ENCODE measurements at places on chromosomes 6 and 20.

- DNase-seq = no peak
Measured at GRCh38 chr20:42336576-42336975, 718.4 kb upstream of the CHD6 start.

GRCh38 chr20:33825340-33826269, 14.5 kb downstream of the CHMP4B start:
- DNase-seq = no peak

DNA sequence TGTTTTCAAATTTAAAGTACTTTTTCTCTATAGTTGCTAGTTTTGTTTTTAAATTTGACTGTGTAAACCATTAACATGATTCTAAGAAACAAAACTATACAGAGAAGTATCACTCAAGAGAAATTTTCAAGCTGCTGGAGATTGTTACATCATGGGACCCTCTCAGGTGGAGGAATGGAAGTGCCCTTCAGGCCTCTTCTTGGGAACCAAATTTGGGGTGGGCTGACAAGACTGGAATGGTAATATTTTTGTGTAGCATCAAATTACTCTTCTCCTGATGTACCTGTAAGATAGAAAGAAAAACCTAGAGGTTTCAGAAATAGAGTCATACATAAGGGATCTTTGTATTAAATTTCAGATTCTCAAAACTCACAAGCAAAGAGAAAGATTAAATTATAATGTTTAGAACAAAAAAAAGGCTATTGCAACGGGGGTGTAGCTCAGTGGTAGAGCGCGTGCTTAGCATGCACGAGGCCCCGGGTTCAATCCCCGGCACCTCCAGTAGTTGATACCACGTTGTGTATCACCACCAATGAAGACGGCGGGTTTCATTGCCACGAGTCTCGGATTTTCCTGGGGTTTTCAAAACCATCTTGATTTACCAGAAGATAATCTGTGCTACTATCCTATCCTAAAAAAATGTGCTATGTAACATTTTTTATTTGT, 193.7 kb downstream of the GPX5 start:
- DNase-seq = no peak

DNA sequence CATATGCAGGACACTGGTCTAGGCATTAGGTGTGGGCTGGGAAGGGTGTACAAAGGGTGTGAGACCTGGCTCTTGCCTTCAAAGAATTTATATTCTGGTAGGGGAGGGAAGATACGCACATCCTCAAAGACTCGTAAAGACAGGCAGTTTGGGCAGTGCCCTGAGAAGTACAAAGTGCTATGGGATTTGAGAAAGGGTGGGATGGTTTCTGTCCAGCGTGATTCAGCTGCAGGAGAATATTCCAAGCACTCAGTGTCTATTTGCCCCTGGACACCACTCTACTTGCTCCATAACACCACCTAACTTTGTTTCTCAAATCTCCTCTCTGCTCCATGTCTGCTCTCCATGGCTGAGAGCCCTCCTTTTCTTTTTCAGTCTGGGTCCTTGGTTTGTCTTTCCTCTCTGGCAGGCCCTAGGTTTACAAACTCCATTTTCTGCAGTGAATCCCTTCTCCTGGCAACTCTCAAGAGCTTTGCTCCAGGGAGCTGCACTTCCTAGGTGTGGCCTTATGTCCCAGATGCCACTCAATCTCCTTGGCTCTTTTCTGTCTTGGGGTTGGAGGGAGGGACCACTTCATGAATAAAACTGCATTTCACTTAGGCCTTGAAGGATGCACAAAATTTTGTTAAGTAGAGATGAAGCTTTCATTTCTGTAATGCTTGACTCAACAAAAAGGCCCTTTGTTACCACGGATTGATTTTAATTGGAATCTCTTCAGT, 310.4 kb downstream of the CLIC5 start:
- DNase-seq = no peak

GRCh38 chr6:126048635-126049034, 62.3 kb downstream of the TRMT11 start:
- DNase-seq = no peak

GRCh38 chr20:25032478-25033264, 25.3 kb downstream of the ACSS1 start:
- no peak for DNase-seq

DNA sequence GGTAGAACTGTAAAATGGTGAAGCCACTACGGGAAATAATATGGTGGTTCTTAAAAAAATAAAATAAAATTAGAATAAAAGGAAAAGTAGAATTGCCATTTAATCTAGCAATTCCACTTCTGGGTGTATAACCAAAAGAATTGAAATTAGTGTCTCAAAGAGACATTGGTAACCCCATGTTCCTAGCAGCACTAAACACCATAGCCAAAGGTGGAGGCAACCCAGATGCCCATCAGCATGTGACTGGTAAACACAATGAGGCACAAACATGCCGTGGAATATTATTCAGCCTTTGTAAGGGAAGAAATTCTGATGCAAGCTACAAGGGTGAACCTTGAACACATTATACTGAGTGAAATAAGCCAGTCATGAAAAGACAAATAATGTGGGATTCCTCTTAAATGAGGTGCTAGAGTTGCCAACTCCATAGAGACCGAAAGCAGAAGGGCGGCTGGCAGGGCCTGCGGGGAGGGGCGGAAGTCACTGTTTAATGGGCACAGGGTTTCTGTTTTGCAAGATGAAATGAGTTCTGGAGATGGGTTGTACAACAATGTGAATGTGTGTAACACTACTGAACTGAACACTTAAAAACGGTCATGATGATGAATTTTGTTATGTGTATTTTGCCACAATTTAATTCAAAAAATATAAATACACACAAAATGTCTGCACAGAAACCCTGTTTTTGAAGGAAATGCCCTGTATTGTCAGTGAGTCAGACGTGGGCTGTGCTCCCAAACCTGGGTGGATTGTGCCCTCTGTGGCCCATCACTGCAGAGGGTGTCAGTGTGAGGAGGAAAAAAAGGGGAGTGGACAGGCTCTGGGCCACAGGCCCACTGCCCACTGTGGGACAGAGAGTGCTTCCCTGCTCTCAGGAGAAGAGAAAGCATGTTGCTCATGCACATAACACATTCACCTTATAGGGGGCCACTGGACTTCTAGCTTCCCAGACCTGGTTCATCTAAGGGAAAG, 49.6 kb upstream of the CD93 start:
- DNase-seq = no peak

DNA sequence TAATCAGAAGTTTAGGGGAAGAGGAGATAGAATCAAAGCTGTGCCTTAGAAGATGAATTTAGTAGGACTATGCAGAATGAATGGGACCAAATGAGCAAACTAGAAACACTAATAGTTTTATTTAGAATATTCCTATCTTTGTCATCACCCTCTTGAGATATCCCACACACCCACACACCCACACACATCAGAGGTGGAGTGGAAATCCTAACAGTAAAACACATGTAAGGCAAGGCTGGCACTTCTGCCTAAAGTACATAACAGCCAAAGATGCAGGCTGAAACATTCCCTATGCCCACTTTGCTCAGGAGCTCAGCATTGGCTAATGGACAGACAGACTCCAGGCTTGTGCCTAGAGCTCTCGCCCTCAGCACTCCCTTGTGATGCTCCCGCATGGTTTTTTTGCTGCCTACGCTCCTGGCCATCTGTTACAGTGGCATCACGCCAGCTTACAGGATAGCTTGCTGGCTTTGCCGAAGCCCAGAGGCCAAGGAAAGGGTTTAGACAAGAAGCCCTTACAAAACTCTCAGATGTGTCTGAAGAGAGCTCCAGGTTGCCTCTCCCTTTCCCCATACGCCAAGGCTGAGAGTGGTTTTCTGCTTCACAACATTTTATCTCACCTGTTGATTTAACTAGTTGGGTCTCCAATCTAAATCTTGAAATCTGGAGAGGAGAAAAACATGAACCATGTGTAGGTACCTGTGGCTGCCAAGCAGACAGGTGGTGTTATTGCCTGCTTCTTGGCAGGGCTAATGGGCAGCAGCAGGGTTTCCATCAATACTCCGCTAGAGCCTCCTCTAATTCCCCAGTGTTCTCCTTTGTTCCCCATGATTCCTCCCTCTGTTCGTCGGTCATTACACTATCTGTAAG, 282.6 kb upstream of the ID4 start:
- DNase-seq = no peak

DNA sequence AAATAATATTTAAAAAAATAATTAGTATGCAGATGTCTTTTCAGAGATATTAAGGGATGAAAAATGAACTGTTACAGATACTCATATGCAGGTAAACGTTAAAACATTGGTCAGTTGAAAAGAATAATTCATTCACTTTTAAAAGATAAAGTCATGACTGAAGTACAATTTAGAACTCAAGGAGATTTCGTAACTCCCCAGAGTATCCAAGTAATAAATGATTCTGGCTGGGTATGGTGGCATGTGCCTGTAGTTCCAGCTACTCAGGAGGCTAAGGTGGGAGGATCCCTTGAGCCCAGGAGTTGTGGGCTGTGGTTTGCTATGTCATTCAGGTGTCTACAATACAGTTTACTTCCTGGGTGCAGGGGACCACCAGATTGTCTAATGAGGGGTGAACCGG, 122.3 kb upstream of the TMEM181 start:
- no peak for DNase-seq

DNA sequence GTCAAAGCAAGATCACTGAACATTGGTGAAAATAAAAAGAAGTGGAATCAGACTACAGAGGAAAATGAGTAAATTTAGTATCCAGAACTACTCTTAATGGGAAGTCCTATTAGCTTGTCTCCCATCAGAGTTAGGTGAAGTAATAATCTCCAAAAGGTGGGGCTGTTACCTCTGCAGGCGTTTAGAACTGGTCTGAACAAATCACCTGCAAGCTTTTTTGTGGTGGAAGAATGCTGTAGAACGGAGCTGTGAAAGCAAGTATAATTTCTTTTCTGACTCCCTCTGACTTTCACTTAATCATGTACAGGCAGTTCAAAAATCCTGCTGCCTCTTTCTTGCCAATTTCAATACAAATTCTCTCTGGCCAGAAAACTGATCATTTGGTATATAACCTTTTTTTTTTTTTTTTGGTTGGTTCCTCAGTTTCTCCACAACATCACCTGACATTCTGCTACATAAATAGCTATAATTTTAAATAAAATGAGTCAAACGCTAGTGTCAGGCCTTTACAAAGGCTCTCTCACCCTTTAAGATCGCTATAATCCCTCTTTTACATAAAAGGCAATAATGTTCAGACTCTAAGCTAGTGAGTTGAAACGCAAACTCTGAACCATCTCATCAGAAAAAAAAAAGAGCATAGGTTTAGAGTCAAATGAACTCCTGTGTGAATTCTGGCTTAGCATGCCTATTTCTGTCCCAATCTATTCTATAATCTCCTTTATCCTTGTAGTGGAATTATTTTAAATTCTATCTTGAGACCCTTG, 38.8 kb downstream of the CITED2 start:
- DNase-seq = no peak

- DNase-seq = no peak
Measured at GRCh38 chr6:153207617-153208016, 76.5 kb upstream of the RGS17 start.

- DNase-seq = no peak
Measured at GRCh38 chr6:55260181-55260580, 67.1 kb upstream of the GFRAL start.

DNA sequence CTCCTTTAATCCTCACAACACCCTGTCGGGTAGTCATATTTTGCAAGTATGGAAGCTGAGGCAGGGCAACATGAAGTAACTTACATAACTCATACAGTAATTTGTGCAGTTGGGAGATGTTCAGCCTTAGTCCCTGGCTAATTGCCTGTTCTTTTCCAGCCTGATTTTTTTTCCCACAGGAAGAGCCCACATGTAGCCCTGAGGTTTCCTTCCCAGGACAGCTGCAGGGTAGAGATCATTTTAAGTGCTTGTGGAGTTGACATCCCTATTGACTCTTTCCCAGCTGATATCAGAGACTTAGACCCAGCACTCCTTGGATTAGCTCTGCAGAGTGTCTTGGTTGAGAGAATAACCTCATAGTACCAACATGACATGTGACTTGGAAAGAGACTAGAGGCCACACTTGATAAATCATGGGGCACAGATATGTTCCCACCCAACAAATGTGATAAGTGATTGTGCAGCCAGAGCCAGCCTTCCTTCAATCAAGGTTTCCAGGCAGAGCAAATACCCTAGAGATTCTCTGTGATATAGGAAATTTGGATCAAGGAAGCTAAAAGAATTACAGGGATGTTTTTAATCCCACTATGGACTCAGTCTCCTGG, 5.0 kb upstream of the BTN2A1 start:
- DNase-seq = no peak

GRCh38 chr6:50128420-50129005, 78.8 kb upstream of the DEFB112 start:
- no peak for DNase-seq

GRCh38 chr6:143229400-143229799, 168.7 kb downstream of the AIG1 start:
- DNase-seq = no peak

DNA sequence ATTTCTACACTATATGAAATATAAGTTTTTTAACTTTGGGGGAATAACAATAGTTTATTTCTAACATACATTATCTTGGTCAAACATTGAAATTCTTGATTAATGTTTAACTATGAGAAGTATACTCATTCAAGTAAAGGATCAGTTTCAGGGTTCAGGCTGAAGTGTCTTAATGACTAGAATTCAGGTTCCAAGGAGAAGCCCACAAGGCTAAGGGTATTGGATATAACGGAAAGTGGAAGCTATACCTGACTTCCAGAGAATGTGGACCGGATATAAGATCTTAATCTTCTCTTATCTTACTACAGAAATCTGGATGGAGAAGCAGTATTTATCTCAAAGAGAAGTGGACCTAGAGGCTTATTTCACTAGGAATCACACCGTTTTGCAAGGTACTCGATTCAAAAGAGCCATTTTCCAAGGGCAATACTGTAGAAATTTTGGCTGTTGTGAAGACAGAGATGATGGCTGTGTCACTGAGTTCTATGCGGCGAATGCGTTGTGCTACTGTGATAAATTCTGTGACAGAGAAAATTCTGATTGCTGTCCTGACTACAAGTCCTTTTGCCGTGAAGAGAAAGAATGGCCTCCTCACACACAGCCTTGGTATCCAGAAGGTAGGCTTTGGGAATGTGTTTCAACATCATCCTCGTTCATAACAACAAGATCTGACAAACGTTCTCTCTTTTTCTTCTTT, at the start of gene TINAG:
Gene TINAG (plus strand): TSS at position 153 of the 697 bp plus-strand sequence. CDS start 110 bp downstream, at position 263.
- no peak for DNase-seq

GRCh38 chr6:105212587-105212986, 32.8 kb upstream of the POPDC3 start:
- DNase-seq = no peak

DNA sequence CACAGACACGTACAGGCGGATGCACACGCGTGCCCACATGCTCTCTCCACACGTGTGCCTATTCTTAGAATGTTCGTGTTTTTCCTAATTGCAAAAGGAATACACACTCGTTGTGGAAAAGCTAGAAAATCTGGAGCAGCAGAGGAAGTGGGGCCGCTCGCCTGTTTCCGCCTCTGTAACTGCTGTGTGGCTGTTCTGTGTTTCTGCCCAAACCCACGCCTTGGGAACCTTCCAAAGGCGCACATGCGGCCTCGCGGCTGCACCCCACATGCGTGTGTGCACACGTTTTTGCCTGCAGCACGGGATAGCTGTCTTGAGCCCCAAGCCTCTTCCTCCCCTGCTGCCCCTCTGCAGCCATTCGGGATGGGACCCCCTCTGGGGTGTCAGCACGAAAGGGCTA, 12.2 kb downstream of the SLC17A9 start:
- no peak for DNase-seq

Data from glutamatergic neuron (in vitro differentiated cells).